ENCODE measurements at places on chromosomes 4 and X. TPM values are rescaled to one million over a fixed set of nuclear protein-coding genes. Genes with fewer than 3 reads are reported as not detected.

Gene TREX2
- 0.69 TPM for total RNA-seq

Gene SPON2
- 2.8 TPM for total RNA-seq

Gene HAND2
- total RNA-seq, result not detected

Gene PPAT
- total RNA-seq, result 104 TPM

Gene ATP10D
- 5.4 TPM for total RNA-seq

Gene CXCL3
- 5.2 TPM for total RNA-seq

Gene PSAPL1
- not detected for total RNA-seq

Gene VGLL1
- total RNA-seq, result not detected

Gene MAGEE1
- total RNA-seq, result 10.2 TPM

Gene VCX2
- total RNA-seq, result not detected

Gene ANKRD17
- total RNA-seq, result 87.1 TPM

Gene DUSP21
- total RNA-seq, result not detected

Gene NPNT
- total RNA-seq, result 0.97 TPM

Gene SETD7
- total RNA-seq, result 3.4 TPM

Gene CENPVL1
- 3.2 TPM for total RNA-seq

Gene CXCL8
- not detected for total RNA-seq

Gene FAM149A
- total RNA-seq, result 7.5 TPM

Gene UTP3
- total RNA-seq, result 50.6 TPM

Gene UGT2B11
- not detected for total RNA-seq

Gene XG
- total RNA-seq, result 0.78 TPM

Gene PNMA6F
- 0.15 TPM for total RNA-seq

Gene REPS2
- 4.3 TPM for total RNA-seq

Gene FLNA
- total RNA-seq, result 957 TPM

Gene GLUD2
- 0.26 TPM for total RNA-seq

Gene RAB41
- total RNA-seq, result not detected

Gene SSX2
- not detected for total RNA-seq

Gene TMSB15C
- 2.6 TPM for total RNA-seq

Gene GLRA2
- not detected for total RNA-seq

Gene IL13RA2
- not detected for total RNA-seq

Data from H1 (cell line).